ENCODE measurements at places on chromosomes 5 and 9.

DNA sequence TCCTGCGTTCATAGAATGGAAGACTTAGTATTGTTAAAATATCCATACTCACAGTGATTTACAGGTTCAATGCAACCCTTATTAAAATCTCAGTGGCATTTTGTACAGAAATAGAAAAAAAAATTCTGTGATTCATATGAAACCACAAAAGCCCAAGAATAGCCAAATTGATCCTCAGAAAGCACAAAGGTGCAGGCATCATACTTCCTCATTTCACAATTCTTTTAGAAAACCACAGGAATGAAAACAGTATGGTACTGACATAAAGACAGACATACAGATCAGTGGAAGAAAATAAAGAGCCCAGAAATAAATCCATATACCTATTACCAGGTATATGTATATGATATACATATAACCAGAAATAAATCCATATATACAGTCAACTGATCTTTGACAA lies 86.8 kb upstream of the MEGF10 start:
- no peak for DNase-seq

DNA sequence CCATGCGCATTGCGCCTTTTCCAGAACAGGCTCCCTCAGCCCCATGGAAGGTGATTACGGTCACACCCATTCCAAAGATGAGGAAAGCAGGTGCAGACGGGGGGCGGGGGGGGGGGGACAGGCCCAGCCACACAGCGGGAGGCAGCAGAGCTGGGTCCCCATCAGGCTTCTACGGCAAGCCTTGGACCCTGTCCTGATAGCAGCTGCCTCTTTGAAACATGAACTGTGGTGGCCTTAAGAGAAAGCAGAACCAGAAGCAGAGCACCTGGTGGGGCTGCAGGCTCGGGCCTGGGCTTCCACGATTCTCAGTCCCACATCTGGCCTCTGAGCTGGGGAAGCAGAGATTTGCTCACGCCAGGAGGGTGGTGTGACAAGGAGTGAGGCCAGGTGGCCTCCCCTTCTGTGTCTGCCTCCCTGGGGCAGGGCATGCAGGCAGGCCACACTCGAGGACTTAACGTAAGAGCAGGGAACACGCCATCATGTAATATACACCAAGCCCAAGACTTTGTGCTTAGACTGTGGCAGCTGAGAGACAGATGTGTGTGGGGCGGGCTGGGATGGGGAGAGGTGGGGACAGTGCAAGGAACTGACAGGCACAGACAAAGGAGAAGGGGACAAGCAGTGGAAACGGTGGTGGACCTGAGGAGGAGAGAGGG lies 14.2 kb upstream of the PHYKPL start:
- no peak for DNase-seq

DNA sequence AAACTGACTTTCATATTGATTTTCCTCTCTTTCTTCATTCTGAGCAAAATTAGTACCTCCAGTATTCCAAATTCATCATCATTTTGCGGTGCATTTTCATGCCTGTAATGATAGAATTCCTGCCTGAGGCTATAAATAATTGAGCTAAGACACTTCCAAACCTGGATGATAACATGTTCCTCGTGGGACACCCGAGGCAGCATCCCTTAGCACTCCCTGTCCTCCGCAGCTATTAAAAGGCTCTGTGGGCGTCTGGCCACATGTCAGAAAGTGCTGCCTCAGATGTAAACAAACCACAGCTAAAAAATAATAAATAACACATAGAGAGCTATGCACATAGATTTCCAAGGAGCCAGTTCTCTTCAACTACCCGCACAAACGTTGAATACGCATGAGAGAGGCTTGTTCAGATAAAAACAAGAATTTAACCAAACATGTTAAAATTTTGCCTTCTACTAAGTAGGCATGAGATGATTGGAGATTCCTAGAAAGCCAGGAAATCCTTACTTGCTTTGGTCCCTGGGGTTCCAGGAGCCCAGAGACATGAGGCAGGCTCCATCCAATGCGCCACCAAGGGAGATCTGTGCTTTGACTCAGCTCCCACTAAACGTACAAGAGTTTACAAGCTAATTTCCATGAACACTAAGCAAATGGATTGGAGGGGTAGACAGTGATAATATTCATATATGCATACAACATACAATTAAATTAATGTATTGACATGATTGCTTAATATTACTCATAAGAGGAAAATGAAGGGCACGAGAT lies 82.7 kb downstream of the SHC3 start:
- no peak for DNase-seq

DNA sequence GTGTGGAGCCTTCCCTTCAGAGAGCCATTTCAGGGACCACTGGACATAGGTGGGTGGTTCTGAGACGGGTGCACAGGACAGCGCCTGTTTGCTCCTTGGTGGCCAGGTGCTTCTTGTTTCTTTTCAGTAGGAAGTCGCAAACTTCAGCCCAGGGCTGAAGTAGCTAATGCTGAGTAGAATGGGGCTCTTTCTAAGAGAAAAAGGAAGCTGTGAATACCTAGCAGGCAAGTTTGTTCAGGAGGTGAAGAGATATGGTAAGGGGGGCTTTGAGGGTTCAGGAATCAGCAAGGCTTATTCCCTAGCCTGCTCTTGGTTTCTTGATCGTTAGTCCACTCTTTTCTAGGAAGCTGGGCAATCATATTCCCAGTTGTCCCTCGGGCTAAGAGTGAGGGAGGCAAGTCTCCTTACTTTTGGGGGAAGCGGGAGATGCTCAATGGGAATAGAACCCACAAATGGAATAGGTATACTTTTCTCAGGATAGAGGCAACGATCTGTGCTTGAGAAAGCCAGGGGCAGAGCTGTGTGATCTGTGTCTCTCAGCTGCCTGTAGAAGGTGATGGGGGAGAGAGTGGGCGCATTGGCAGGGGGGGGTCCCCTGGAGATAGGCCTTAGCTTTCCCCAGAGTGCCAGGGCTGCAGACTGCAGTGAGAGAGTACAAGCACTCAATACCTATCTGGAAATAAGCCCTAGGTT lies 1.9 kb upstream of the PURA start:
- no peak for DNase-seq
